ENCODE measurements at places on chromosomes 16 and 17.

DNA sequence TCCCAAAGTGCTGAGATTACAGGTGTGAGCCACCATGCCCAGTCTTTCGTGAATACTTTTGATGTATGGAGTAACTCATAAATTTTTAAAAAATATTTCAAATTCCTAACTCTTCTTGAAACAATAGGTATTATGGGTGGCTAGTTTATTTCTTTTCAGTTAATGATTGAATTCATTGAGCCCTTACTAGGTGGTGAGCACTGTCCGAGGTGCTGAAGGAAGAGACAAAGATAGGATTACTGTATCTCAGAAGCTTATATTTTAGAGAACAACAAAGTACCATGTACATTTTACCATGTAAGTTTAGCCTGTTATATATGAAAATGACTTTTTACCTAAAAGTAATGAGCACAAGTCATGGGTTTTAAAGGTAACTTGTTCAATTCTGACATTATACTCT lies 418.3 kb downstream of the NPIPA7 start:
- no peak for DNase-seq

DNA sequence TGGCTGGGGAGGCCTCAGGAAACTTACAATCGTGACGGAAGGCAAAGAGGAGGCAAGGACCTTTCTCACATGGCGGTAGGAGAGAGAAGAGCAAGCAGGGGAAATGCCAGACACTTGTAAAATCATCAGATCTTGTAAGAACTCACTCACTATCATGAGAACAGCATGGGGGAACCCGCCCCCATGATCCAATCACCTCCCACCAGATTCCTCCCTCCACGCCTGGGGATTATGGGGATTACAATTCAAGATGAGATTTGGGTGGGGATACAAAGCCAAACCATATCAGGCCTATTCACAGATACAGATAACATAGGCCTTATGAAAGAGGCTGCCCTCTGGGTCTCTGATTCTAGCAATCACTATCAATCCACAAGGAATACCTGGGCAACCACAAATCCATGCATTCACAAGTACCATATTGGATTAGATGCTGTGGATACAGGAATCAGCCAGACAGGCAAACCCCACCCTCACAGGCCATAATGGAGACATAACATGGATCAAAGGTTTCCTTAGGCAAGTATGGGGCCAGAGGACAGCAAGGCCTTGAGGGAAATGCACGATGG lies 284.9 kb downstream of the SOX9 start:
- DNase-seq: no peak

GRCh38 chr17:16211590-16211989 lies 3.7 kb downstream of the NCOR1 start:
- no peak for DNase-seq

DNA sequence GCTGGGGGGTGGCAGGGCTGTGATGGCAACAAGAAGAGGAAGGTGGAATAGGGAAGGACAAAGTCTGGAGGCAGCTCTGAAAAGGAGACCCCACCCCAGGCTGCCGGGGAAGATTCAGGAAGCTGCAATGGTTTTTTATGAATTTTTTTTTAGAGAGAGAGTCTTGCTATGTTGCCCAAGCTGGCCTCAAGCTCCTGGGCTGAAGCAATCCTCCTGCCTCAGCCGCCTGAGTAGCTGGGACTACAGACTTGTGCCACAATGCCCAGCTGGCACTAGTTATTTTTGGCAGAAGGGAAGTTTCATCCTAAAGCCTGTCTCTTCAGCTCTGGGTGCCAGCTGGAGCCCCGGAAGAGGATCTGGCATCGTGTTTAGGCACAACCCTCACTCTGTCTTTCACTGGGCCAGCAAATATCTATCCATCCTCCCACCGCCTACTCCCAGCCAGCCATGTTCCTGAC lies 1.3 kb upstream of the CES3 start:
- DNase-seq: no peak

DNA sequence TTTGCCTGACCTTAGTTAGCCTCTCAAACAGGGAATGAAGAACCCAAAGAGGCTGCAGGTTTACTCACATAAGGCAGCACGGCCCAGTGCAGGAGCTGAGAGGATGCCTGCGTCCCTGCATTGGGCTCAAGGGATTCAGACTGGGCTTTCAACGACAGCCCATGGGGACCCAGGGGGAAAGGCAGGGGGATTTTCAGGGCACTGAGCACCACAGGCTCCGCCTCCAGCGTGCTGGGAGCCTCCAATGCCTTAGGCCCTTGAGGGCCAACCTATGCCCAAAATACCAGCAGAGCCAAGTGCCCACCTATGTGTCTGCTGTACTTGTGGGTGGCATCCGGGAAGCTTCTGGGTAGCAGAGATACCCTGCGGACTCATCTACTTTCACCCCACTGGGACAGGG lies 22.3 kb downstream of the DCAKD start:
- no peak for DNase-seq

GRCh38 chr17:81229666-81229920 lies 6.8 kb upstream of the CEP131 start:
- DNase-seq: no peak

GRCh38 chr16:25108054-25108453 lies 3.5 kb upstream of the LCMT1 start:
- DNase-seq: no peak

GRCh38 chr17:7025245-7025644 lies 2.4 kb downstream of the BCL6B start:
- no peak for DNase-seq

DNA sequence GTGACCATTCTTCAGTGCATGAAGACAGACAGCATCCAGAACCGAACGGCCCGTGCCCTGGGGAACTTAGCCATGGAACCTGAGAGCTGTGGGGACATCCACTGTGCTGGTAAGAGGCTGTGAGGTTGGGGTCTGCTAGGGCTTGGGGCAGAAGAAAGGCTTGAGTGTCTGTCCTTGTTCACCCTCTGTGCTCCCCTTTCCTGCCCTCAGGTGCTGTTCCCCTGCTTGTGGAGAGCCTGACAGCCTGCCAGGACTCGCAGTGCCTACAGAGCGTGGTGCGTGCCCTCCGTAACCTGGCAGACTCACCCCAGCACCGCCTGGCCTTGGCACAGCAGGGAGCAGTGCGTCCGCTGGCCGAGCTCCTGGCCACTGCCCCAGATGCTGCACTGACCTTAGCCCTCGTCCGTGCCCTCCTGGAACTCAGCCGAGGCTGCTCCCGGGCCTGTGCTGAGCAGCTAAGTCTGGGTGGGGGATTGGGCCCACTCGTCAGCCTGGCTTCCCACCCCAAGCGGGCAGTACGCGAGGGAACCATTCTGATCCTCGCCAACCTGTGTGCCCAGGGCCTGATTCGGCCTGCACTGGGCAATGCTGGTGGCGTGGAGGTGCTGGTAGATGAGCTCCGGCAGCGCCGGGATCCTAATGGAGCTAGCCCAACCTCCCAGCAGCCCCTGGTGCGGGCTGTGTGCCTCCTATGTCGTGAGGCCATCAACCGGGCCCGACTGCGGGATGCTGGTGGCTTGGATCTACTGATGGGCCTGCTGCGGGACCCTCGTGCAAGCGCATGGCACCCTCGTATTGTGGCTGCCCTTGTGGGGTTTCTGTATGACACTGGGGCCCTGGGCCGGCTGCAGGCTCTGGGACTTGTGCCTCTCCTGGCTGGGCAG lies 2.9 kb downstream of the ARMC5 start:
- no peak for DNase-seq

DNA sequence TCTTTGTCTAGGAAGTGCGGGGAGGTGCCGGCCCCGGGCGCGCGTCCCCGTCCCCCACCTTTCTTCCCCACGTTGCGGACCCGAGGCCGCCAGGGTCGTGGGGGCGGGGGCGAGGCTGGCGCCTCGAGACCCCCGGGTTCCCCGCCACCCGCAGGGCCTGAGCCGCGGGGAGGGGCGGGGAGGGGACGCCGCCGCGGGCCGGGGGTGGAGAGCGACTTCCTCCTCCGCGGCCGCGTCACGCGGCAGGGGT lies 1.8 kb upstream of the ACTG1 start:
- no peak for DNase-seq

GRCh38 chr17:65182233-65182632 lies 45.1 kb downstream of the RGS9 start:
- DNase-seq: no peak

GRCh38 chr17:5201011-5201410 lies 9.3 kb upstream of the ZNF594 start:
- no peak for DNase-seq

DNA sequence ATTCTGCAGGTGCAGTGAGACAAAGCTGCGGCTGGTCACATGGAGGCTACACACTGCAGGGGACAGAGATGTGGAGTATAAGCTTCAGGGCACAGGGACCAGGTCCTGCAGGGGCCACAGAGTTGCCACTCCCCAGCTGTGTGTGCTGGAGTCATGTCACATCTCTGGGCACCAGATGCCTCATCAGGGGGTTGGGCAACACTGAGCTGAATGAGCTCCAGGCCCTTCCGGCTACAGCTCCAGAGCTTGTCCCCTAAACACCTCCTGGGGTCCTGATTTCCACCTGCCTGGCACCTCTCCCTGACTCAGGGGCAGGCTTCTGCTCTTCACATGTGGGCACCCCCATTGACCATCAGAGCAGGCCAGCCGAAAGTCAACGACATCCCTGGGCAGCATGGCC lies 32.5 kb downstream of the SPHK1 start:
- no peak for DNase-seq

- no peak for DNase-seq
These were observed 561 bp downstream of the CCDC47 start for GRCh38 chr17:63772801-63773271.

DNA sequence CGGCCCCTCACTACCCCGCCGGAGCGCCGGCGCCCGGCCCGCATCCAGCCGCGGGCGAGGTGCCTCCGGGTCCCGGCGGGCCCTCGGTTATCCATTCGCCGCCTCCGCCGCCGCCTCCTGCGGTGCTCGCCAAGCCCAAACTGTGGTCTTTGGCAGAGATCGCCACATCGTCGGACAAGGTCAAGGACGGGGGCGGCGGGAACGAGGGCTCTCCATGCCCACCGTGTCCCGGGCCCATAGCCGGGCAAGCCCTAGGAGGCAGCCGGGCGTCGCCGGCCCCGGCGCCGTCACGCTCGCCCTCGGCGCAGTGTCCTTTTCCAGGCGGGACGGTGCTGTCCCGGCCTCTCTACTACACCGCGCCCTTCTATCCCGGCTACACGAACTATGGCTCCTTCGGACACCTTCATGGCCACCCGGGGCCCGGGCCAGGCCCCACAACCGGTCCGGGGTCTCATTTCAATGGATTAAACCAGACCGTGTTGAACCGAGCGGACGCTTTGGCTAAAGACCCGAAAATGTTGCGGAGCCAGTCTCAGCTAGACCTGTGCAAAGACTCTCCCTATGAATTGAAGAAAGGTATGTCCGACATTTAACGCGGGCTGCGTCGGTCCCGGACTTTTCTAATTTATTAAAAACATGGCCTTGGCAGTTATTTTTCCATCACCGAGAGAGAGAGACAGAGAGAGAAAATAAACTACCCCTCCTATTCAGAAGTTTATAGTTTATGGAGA lies 2.8 kb downstream of the IRX5 start:
- DNase-seq: peak; percentile 83

GRCh38 chr16:79691007-79691406 lies 90.5 kb upstream of the MAF start:
- no peak for DNase-seq

- DNase-seq: no peak
These were observed 29.9 kb upstream of the PAFAH1B1 start for GRCh38 chr17:2563543-2563942.

GRCh38 chr16:81551151-81551808 lies 106.7 kb downstream of the CMIP start:
- DNase-seq: no peak

GRCh38 chr16:86410081-86410480 lies 100.2 kb upstream of the FOXF1 start:
- DNase-seq: no peak

GRCh38 chr17:31508288-31509094 lies 117.0 kb downstream of the RAB11FIP4 start:
- DNase-seq: no peak

DNA sequence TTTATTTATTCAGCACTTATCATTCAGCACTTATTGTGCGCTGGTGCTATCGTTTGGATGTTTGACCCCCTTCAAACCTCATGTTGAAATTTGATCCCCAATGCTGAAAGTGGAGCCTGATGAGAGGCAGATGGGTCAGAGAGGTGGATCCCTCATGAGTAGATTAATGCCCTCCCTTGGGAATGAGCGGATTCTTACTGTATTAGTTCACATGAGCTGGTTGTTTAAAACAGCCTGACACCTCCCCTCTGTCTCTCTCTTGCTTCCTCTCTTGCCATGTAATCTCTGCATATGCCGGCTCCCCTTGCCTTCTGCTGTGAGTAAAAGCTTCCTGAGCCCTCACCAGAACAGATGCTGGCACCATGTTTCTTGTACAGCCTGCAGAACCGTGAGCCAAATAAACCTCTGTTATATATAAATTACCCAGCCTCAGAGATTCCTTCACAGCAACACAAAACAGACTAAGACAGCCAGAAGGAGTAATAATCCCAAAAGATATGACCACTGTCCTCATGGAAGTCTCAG lies 111.1 kb downstream of the CACNG3 start:
- no peak for DNase-seq

DNA sequence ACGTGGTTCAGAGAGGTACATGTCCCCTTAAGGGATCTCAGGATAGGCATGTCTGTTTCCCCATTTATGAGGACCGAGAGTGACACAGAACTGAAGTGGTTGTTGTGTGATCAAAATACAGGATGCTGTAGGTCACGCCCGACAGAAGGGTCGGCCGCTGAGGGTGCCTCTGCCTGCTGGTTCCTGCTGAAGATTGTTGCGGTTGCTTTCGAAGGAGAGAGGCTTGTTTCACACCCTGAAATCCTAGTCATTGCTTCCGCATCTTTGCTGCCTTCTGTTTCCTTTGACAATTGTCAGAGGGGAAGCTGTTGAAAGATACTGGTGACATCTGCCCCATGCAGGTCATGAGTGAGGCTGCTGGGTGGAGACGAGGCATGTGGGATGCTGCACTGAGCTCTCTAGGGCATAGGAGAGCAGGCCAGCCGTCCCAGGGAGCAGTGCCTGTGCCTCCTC lies 3.8 kb upstream of the NAT9 start:
- DNase-seq: no peak

DNA sequence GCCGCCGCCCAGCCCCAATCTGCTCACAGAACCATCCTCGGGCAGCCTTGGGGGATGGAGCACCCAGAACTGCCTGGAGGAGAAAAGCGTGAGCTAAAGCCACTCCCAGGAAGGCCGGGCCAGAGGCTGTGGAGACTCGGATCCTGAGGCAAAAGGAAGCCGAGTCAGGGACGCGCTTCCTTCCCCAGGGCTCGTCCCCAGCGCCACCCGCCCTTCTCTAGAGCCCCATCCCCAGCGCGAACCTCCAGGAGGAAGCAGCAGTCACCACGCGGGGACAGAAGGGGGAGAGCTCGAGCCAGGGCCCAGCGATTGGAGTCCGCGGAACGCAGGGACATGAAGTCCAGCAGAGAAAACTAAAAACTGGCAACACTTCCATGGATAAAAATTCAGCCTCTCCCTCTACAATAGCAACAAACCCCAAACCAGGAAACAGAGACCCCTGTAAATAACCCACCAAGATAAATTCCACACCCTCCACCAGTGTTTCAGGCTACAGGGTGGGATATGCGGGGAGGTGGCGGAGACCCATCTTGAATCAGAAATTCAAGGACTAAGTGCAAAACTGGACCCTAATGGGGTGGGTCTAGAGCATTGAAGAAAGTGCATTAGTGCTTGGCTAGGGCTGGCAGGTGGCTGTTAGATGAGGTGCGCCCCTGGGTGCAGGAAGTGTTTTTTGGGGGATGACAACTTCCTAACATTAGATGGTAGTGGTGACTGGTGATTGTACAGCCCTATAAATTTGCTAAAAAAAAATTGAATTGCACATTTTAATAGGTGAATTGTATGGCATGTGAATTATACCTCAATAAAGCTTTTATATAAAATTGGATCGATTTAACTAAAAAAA lies 116.1 kb upstream of the METRNL start:
- DNase-seq: peak; percentile 67

GRCh38 chr17:61420745-61421398 lies 21.2 kb downstream of the TBX2 start:
- no peak for DNase-seq

Measured in right kidney (tissue), 9 donors.